ENCODE measurements at places on chromosomes 4 and X.
A peak's percentile ranks its signal among the peaks of the same experiment; 100 is the strongest.

GRCh38 chrX:109373468-109373867 lies 108.4 kb downstream of the GUCY2F start:
- no peak for DNase-seq

DNA sequence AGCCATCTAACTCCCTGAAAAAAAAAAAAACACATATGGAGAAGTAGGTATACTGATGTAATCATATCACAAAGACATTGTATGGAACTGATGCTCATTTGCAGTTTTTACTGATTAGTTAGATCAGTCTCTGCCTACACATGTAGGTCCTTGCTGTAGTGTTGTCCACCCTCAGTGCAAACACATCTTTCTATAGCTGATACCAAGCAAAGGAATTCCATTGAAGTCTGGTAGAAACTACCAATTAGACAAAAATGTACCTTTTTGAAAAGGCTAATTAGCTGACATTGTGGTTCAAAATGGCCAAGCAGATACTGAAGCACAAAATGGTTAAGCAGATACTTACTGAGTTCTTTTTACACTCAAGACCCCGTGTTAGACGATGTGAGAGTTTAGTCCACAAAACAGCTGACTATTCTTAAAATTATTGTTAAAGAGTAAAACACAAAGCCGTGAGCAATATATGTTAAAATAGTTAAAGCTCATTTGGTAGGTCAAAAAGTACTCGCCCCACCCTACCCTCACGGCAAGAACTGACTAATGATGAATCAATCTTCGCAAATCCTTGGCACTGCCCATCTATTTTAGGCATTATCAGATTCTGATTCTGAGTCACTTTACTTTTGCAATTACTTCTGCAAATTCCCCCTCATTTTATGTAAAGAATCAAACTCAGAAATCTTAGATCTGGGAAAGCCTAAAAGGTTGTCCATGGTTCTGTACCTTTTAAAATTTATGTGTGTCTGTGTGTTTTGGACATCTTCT lies 40.4 kb downstream of the COL4A6 start:
- no peak for DNase-seq

DNA sequence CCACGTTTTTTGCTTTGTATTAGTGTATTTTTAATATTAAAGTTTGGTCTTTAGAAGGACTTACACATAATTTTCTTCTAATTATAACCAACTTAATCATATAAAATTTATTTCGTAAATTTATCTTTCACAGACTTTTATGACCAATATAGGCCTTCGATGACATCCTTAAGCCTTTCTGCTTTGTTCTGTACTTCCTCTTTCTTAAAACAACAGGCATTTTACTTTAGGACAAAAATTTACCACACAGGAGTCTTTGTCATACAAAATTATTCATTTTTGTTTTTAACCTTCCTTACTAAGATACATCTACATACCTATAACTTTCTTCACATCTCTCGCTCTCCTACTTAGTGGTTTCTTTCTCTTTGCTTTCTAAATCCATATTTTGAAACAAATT lies 56.3 kb downstream of the RGS12 start:
- no peak for DNase-seq

DNA sequence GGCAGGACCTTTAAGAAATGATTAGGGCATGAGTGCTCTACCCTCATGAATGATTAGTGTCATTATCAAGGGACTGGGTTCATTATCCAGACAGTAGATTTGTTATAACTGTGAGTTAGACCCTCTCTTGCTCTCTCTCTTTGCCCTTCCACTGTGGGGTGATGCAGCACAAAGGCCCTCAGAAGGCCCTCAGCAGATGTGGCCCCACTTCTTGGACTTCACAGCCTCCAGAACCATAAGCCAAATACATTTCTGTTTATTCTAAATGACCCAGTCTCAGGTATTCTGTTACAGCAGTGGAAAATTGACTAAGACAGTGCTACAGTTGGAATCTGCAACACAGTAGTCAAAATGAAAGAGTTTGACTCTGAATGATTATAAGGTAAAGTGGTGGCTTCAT lies 17.2 kb upstream of the PDLIM5 start:
- DNase-seq: no peak

DNA sequence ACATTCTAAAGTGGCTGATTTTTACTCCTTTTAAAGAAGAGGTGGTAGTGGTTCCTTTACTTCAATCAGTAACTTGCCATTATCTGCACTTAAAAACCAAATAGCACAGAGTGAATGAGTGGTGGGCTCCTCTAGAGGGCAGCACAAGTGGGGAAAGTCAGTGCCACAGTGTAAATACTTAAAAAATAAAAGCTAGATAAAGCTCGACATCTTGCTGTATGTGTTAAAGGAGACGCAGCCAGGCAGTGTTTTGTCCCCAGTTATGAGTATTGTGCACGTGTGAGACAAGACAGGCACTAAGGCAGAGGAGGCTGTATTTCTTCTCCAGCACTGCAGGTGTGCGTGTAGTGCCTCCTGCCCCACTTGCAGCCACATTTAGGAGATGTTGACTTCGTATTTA lies 24.6 kb downstream of the NAP1L5 start:
- no peak for DNase-seq

DNA sequence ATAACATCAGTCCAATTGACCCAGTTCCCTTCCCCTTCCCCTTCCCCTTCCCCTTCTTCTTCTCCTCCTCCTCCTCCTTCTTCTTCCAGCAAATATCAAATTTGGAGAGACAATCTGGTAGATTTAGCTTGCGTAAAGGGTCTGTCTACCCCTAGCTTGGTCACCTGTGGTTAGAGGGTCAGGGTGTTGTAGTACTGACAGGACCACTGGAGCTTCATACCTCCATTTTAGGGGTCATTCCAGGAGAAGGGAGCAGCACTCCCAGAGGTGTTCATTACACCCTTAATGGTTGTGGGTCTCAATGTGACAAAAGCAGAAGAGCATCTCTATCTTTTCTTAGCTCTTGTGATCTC lies 3.7 kb upstream of the FGB start:
- DNase-seq: no peak

GRCh38 chr4:2768124-2768523 lies 12.0 kb upstream of the TNIP2 start:
- no peak for DNase-seq

DNA sequence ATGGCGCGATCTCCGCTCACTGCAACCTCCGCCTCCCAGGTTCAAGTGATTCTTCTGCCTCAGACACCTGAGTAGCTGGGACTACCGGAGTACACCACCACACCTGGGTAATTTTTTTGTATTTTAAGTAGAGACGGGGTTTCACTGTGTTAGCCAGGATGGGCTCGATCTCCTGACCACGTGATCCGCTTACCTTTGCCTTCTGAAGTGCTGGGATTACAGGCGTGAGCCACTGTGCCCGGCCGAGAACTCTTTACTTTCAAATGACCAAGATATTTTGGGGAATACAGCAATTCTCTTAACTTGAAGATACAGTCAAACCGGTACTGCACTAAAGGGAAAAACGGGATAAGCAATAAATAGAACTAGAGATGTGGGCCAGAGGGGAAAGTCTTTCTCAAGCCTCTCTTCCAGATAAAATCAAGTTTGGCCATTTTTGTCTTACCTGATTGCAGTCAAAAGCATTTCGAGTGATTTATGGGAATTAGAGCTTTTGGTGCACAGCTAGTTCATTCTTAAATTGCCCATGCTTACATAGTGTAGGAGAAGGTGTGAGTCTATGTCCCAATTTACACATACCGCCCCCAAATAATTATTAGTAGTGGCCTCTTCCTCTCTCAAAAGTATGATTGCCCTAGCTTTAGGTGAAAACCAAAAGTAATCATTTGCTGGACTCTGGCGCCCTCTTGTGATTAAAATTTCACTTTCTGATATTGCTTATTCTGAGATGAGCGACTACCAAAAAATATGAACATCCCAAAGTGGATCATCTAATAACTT lies 53.2 kb upstream of the ABCG2 start:
- peak; percentile 32 for DNase-seq

GRCh38 chr4:23828020-23828715 lies 61.7 kb downstream of the PPARGC1A start:
- DNase-seq: no peak

DNA sequence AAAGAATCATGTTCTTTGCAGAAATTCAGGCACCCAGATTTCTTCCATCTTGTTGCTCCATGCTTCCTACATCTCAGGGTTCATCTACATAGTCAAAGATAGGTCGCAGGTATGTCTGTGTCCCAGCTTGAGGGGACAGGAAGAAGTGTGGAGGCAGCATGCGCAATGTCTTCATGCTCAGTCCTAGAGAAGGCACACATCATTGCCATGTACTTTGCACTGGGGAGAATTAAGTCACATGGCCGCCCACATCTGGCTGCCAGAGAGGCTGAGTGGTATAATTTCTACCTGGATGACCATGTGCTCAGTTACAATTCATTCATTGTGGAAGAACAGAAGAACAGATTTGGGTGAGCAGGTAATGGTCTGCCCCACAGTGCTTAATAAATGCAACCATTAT lies 54.1 kb downstream of the GAB1 start:
- no peak for DNase-seq

DNA sequence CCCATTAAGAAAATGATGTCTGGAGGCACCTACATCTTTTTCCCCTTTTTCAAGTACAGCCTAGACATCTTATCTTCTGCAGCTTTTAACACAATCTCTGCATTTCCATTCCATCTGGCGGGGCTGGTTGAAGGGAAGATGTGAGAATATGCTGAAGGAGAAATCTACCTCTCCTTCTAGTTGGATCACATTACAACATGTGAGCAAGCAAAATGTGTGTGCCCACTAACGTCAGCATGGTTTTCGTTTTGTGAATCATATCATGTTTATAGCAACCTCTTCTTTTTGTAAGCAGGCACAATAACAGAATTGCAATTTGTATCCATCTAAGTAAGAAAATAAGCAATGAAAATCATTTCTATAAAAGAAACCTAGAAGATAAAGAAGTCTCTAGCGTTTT lies 28.9 kb upstream of the MID1 start:
- no peak for DNase-seq

DNA sequence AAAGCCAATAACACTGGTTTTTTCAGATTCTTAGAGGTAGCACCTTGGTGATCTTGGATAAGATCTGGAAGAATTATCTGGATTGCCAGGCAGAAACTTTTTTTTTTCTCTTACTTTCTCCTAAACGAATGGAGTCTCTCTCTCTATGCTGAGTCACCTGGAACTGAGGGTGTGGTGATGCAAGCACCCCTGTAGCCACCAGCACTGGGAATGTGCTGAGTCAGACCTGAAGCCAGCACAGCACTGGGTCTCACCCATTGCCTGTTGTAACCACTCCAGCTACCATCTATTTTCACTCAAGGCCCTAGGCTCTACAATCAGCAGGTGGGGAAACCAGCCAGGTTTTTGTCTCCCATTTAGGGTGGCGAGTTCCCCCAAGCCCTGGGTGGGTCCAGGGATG lies 923.8 kb downstream of the RAPGEF2 start:
- no peak for DNase-seq
